Stimulated activated CD4-positive, alpha-beta T cell treated with anti-CD3 and anti-CD28 coated beads, Interleukin-2, amount 100 ng/mL, for 24 hours (primary cell): ENCODE measurements at places on chromosomes 3 and 15.

DNA sequence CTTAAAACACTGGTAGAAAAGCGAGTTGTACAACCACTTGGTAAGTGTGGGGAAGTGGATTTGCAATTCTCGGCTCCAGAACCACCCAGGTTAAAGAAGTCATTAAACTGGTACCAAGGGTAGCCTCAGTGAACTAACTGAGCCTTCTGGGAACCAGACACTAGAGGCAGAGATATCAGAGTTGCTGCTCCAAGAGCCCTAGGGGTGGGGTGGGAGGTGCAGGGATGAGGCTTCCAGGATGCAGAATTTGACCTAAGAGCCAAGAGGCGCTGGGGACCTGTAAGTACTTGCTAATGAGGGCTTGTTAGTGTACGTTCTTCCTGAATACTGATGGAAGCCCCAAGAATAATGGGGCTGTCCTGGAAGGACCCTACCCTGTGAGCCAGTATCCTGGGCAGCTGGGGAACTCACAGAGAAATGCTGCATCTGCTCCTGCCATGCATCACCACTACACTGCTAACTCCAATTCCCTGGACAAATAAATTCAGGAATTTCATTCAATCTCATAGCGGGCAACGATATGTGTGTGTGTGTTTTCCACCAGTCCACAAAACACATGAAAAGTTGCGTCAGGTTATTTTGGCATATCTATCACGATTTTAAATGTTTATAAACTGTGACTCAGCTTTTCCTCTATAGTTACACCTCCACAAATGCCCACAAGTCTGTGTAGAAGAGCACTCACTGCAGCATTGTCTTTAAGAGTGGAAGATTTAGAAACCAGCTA, 23.8 kb downstream of the STIMATE start:
- DNase-seq = no peak

DNA sequence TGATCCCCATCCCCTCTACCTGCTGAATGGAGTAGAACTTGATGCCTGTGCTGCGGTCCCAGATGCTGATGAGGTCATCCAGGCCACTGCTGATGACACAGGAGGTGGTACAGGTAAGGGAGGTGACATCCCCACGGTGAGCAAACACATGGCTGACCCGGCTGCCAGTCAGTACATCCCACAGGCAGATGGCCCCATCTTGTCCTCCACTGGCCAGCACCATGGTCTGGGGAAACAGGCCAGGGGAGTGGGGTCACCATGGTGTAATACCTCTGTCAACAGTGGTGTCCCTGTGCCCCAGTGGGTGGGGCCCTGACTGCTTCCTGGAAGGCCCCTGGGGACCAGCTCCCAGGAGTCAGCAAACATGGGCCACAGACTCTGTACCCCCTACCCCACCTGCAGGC, 33.3 kb downstream of the PTPN23 start:
- DNase-seq = no peak

GRCh38 chr3:182284793-182285192, 508.5 kb upstream of the ATP11B start:
- no peak for DNase-seq

- no peak for DNase-seq
Measured at GRCh38 chr15:51312166-51313073, 26.0 kb downstream of the CYP19A1 start.

DNA sequence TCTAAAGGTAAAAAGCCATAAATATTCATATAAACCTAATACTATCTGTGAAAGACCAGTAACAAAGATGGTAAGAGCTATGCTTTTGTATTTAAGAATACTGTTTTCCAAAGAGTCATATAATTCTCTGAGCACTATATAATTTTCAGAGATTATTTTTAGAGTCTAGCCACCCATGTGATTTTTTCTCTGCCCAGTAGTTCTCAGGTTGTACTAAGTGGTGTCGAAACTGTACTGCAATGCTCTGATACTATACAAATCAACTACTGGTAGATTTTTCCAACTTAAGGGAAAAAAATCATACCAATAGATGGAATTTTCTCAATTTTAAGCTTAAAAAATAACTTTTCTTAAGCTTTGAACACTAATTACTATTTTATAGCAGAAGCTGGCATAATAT, 104.8 kb downstream of the MYO5A start:
- DNase-seq = no peak
